Activated CD8-positive, alpha-beta T cell treated with anti-CD3 and anti-CD28 coated beads, Interleukin-2, amount 10 ng/mL, durations not matched to agents 7 days and 5 days (primary cell): ENCODE measurements at places on chromosomes 3 and 15. TPM values are rescaled to one million over a fixed set of nuclear protein-coding genes. Genes with fewer than 3 reads are reported as not detected.
A peak's percentile ranks its signal among the peaks of the same experiment; 100 is the strongest.

- no peak for DNase-seq
Observed at GRCh38 chr3:196721097-196721496, 8.9 kb downstream of the PIGX start.

DNA sequence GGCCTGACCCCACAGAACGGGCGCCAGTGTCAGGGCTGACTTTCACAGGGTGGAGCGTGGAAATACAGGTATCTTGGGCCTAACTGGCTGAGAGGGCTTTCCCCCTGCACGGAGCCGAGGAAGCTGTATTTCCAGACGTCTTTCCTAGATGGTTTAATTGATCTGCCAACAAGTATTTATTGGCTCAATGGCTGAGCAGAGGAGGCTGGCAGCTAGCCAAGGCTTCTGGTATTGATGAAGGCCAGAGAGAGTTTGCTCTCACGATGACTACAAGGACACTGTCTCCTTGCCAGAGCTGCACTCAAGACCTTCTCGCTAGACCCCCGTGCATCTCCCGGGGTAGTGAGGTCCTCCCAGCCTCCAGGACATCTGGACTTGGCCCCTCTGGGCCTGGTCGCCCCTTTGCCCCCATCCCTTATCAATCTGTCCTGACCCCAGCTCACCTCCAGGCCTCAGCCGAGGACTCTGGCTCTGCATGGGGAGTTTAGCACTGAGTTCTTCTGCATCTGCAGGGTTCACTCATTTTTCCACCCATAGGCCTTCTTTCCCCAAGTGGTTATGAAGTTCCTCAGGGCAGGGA lies 20.6 kb downstream of the SPSB4 start:
- DNase-seq: no peak

DNA sequence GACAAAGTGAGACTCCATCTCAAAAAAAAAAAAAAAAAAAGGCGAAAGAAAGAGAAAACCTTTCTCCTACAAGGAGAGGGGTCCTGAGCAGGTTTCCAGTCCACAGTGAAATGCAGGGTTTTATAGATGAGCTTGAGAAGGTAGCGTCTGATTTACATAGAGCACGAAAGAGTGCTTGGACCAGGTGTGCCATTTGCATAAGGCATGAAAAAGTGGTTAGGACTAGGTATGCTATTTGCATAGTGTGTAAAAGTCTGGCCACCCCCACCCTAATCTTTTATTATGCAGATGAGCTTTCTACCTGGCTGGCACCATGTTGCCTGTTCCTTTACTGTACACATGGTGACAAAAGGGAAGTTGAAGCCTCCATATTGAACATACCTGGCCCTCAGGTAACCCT lies 13.6 kb upstream of the RNU6-1 start:
- DNase-seq: no peak

GRCh38 chr3:123448536-123449101 lies at the start of gene ADCY5:
Gene ADCY5, minus strand, starts transcription at chr3:123449090. Its CDS starts 545 bp downstream, at chr3:123448545.
- DNase-seq: no peak

DNA sequence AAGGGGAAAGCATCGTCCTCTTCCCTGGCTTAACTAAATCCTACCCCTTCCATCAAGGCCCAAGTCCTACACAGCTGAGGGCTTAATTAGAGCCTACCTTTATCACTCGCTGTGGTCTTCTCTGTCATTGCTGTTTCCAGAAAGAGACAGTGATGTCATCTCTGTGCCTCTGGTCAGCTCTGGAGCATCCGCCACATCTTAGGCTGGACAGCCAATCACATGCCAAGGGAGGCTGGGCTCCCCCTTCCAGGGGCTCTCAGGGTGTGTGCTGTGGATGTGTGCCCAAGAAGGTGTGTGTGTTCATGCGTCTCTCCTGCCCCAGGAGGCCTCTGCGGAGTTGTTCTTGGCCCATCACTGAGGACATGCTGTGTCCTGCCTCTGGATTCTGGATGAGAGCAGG lies 42.8 kb downstream of the CHST14 start:
- DNase-seq: no peak

Gene SI
- not detected for total RNA-seq

Gene BHLHE40
- 209 TPM for total RNA-seq

GRCh38 chr15:74799255-74799855 lies 13.3 kb upstream of the LMAN1L start:
- peak; percentile 46 for DNase-seq

DNA sequence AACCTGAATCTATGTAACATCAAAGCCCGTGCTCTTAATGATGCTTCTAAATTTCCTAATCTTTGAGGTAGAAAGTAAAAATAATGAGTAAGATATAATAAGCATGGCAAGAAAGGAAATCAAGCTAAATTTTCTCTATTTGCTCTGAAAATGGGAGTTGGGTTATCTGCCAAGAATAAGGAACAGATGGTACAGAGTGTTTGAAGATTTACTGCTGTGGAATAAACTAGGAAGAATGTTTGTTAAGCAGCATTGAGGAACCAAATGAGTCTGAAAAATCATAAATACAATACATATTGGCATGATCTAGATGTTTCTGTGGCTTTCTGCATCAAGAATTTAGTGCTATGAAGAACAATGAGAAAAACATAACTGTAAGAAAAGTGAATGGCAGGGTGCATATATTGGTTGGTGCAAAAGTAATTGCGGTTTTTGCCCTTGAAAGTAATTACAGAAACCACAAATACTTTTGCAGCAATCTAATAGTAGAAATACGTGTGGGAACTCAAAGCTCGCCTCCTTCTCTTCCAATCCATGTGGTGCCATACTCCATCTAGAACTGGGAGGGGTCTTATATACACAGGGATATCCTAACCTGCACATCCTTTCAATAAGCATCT lies 87.6 kb downstream of the SUCNR1 start:
- DNase-seq: no peak

Gene SEMA3F
- total RNA-seq: not detected

Gene CHRNA5
- total RNA-seq: 2.1 TPM

- DNase-seq: peak; percentile 31
Observed at GRCh38 chr3:126607214-126607908, 47.6 kb downstream of the TXNRD3 start.

GRCh38 chr3:10419637-10420232 lies 85.7 kb downstream of the ATP2B2 start:
- DNase-seq: peak; percentile 43

DNA sequence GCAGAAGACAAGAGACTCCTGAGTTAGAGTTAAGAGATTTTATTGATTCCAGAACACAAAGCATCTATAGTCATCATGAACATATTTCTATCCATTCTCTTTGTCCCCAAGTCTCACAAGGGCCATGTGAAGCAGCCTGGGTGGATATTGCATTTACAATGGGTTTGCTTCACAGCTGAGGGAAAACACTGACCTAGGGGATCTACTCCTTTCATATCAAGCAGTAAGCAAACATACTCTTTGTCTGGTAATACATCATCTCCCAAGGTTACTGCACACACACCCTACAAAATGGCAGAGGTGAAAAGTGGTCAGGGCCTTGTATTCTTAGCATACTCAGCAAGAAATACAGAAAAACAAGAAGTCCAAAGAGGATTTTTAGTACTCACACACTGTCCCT lies 267.7 kb upstream of the BCHE start:
- DNase-seq: no peak

Gene CPA3
- not detected for total RNA-seq

- DNase-seq: no peak
Observed at GRCh38 chr15:29904757-29905417, 82.6 kb upstream of the TJP1 start.

DNA sequence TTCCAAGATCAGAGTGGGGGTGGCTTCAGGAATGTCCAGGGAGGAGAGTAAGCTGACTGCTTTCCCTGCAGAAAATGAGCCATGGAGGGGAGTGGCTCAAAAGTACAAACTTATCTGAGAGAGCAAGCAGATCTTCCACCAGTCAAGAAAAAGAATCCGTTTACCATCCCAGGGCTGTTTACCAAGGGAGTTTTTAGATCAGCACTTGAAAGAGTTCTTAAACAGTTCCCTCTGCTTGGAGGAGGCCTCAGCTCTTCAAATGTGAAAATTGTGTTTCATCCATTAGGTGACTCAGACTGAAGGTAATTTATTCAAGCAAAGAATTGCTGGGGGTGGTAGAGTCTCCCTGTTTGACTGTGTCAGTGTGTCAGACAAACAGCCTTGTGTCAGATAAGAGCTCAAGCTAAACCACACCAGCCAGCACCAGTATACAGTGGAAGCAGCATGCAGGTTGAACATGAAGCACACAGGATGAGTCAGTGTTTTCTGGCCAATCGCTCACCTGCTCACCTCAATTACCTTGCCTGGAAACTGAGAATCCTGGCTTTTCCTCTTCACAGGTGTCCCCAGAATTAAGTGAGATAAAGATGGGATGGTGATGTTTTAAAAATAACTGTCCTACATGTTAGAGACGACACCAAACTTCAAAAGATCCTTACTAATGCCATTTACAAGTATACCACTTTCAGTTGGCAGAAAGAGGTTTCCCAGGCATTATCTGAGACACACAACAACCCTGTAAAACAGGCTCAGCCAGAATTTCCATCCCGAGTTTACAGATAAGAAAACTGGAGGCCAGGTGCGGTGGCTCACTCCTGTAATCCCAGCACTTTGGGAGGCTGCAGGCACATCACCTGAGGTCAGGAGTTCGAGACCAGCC lies 21.7 kb downstream of the SH3BP5 start:
- peak; percentile 64 for DNase-seq

DNA sequence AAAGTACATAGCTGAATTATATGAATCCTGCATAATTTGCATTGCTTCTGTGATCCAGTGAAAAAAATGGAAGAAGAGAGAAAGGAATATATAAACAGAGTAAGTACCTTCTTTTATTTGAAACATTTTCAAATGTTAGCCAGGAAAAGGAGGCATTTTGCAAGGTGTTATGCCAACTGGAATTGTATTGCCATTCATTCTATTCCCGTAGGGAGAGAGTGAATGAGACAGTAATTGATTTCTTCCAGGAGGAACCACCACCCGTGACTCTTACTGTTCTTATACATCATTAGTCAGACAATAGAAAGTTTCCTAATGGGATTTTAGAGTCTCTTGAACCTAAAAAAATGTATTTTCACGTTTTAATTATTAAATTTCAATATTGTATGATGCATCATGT lies 324.1 kb upstream of the ALCAM start:
- no peak for DNase-seq

- no peak for DNase-seq
Observed at GRCh38 chr3:172698631-172699030, 12.2 kb downstream of the NCEH1 start.

DNA sequence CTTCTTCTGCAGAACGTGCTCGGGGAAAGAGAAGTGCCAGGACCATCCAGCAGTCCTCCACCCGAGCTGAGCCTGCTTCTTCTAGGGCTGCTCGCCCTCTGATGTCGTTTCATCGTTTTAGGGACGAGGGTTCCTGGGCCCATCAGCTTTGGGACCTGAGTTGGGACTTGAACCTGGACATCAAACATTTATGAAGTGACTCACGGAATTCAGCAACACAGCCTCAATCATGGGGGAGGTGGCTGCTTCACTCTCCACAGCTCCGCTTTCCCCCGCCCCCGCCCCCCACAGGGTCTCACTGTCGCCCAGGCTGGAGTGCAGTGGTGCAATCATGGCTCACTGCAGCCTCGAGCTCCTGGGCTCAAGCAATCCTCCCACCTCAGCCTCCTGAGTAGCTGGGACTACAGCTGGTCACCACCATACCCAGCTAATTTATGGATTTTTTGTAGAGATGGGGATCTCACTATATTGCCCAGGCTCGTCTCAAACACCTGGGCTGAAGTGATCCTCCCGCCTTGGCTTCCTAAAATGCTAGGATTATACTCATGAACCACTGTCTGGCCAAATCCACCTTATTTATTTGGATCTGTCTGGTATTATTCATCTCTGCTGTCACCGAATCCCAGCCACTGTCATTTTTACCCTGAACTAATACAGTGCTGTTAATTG lies 725 bp upstream of the SCAMP2 start:
- DNase-seq: peak; percentile 52

Gene ST8SIA2
- not detected for total RNA-seq

DNA sequence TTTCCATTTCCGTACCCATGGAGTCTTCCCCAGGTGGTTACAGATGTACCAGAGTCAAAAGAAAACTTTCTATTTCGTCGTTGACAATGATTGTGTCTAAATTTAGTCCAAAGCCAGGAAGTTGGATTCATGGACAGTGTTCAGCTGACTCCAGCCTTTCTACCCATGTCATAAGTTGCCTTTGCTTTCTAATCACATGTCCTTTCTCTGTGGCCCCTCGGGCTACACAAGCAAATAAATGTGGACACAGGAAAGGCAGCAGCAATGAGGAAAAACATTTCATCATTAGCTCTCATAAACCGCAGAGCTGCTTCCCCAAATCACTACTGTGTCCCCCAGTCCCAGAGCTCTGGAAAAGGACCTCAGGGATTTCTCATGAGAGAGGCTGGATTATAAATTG lies 82.0 kb downstream of the USF3 start:
- DNase-seq: no peak

GRCh38 chr3:186638259-186638658 lies 1.9 kb upstream of the FETUB start:
- DNase-seq: no peak

GRCh38 chr3:111796566-111796965 lies 62.5 kb upstream of the PHLDB2 start:
- no peak for DNase-seq
